ENCODE measurements at places on chromosomes 4 and X. TPM values are rescaled to one million over a fixed set of nuclear protein-coding genes. Genes with fewer than 3 reads are reported as not detected.

DNA sequence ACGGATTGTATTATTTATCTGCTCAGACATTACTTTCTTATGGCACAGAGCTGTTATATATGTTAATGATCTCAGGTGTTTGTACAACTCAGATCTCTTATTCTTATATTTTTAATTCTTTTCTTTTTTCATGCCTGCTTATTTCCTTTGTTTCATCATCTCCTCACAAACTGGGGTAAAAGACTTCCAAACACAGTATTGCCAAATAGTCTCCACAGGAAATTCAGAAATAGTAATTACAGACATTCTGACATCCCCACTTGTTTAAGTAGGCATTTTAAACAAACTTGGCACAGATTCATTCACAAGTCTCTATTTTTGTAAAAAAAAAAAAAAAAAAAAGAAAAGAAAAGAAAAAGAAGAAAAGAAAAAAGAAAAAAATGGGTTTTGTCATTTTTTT, 129.7 kb upstream of the USP38 start:
- no peak overlapping the region for H3K4me3 ChIP-seq
- no peaks in the 10 kb centered on the region for H3K36me3 ChIP-seq
- no peak for DNase-seq

Gene PASD1
- not detected for polyA plus RNA-seq

DNA sequence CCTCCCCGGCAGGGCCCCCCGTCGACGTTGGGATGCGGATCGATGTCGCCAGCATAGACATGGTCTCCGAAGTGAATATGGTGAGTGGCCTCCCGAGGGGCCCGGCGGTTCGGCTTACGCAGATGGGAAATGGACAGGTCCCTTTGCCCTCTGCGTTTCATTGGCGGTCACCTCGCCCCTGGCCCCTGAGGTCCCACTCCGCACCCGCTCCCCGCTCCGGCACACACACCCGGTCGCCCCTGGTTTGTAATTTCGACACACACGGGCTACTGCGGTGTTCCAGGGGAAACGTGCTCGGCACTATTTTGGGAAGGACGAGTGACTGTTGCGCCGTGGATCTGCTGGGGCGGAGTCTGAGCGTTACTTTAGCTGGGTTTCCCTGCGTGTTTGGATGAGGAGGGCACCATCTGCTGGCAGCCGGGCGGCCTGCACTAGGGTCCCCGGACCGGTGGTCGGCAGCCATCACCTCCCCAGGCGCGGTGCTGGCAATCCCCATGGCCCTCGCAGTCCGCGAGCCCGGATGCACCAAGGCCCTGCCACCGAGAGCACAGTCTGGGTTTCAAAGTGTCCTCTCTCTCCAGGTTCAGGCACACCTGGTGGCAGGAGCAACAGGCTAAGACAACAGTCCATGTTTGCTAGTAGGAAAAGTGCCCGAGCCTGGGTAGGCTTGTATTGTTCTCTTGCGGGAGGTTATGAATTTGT, 1.2 kb downstream of the GABRB1 start:
- peaks cover 55% of the 10 kb centered on the region for H3K27me3 ChIP-seq
- H3K27ac ChIP-seq: no peak overlapping the region
- H3K4me1 ChIP-seq: peaks cover 15% of the 10 kb centered on the region
- no peaks in the 10 kb centered on the region for H3K36me3 ChIP-seq
- DNase-seq: peak; percentile 20

DNA sequence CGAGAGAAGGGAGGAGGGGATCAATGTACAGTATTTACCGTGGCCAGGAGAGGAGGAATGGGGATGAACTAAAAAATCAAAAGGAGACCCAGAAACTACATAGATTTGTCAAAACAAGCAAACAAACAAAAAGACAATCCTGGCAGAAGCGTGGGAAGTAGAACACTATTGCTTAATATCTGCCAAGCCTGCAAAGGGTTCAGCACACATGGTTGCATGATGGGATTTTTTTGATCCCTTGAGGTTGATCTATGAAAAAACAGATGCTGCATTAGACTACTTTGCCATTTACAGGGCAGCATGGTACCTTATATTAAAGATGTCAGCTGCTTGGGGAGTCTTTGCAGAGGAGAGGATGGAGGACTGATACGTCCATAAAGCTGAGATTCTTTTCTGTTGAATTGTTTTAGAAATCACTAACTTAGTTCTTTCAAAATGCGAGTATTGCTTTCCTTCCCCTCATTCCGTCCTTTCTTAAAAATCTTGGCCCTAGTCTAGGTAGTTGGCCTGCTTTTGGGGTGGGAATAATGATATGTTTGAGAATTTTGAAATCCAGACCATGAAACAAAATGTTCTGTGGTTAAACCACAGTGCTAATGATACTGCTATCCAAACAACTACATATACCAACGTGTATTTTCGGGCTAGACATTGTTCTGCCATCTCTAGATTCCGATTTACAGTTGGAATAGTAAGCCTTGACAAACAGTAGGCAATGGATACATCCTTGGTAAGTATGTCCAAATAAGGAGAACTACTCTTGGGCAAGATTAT, 39.6 kb upstream of the TMEM150C start:
- DNase-seq: no peak
- no peaks in the 10 kb centered on the region for H3K36me3 ChIP-seq
- peaks cover 7% of the 10 kb centered on the region for H3K27me3 ChIP-seq
- no peak overlapping the region for H3K27ac ChIP-seq

Gene FATE1
- polyA plus RNA-seq: not detected

Gene WDR13
- polyA plus RNA-seq: 45.5 TPM

Gene MAGEA4
- not detected for polyA plus RNA-seq

DNA sequence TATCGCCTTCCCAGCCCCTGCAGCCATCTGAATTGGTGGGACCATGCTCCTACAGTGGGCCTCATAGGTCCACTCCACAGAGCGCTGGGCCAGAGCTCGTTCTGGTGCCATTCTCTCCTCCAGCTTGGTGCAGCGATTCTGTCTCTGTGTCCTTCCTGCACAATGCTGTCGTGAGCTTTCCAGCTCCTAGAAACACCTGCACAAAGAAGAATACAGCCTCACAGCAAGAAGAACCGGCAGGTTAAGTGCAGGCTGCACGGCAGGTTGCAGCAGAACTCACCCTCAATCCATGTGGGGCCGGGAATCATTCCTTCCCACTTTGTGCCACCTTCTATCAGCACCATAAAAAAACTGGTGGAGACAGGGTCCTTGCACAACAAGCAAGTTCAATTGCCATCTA, 101.2 kb upstream of the ENPP6 start:
- H3K4me3 ChIP-seq: no peak overlapping the region
- no peak for DNase-seq
- no peaks in the 10 kb centered on the region for H3K36me3 ChIP-seq
- H3K27ac ChIP-seq: peak overlapping the region; percentile 57
- no peaks in the 10 kb centered on the region for H3K27me3 ChIP-seq
- H3K4me1 ChIP-seq: peaks cover 20% of the 10 kb centered on the region

GRCh38 chr4:110586131-110586850, 36.6 kb downstream of the PITX2 start:
- H3K4me1 ChIP-seq: no peaks in the 10 kb centered on the region
- H3K27ac ChIP-seq: no peak overlapping the region
- no peaks in the 10 kb centered on the region for H3K36me3 ChIP-seq
- H3K27me3 ChIP-seq: peaks cover 6% of the 10 kb centered on the region

DNA sequence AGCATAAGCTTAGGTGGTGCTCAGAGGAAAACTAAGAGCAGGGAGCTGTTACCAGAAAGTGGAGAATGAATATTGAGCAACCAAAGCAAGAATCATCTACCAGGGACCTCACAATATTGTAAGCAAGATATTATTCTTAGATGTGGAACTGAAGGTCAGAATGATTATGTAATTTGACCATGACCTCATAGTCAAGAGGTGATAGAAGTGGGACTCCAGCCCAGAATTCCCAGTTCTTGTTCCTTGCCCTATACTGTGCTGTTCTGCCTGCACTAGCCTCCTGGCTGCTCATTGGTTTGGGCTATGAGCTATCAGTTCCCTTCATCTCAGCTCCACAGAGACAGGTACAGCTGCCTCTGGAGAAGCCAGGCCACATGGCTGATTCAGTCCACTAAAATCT, 229.4 kb downstream of the LDB2 start:
- no peak overlapping the region for H3K27ac ChIP-seq
- no peaks in the 10 kb centered on the region for H3K4me1 ChIP-seq
- no peak for DNase-seq

Gene PABPC1L2A
- not detected for polyA plus RNA-seq
